Heart right ventricle (tissue), 16 donors: ENCODE measurements at places on chromosomes 7 and 10. TPM values are rescaled to one million over a fixed set of nuclear protein-coding genes. Genes with fewer than 3 reads are reported as not detected.

DNA sequence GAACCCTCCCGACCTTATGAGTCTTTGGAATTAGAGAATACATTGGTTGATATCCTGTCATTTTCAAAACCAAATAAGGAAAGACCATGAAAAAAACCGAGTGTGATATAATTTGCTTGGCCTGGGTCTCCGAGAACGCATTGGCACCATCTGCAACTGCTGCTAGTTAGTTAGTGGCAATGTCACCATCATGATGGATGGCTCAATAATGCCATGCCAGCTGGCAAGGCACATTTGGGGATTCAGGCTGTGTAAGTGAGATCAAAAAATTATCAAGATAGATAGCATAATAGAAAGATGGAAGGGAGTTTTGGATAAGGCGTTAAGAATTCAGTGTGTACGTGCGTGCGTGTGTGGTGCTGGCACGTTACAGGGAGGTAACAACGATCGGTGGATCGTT is 134.7 kb upstream of the TCERG1L start:
- H3K4me3 ChIP-seq: no peak overlapping the region
- no peaks in the 10 kb centered on the region for H3K4me1 ChIP-seq
- DNase-seq: no peak
- H3K36me3 ChIP-seq: no peaks in the 10 kb centered on the region

GRCh38 chr10:12130237-12130872 is 878 bp downstream of the SEC61A2 start:
- DNase-seq: peak; percentile 5
- peak overlapping the region; percentile 96 for H3K27ac ChIP-seq
- H3K36me3 ChIP-seq: peaks cover 28% of the 10 kb centered on the region
- peak overlapping the region; percentile 94 for H3K4me3 ChIP-seq
- H3K27me3 ChIP-seq: no peaks in the 10 kb centered on the region

- no peak overlapping the region for H3K27ac ChIP-seq
- no peaks in the 10 kb centered on the region for H3K27me3 ChIP-seq
- no peak for DNase-seq
- H3K4me3 ChIP-seq: no peak overlapping the region
- H3K36me3 ChIP-seq: no peaks in the 10 kb centered on the region
These were observed 81.4 kb upstream of the PODXL start for GRCh38 chr7:131637859-131638258.

DNA sequence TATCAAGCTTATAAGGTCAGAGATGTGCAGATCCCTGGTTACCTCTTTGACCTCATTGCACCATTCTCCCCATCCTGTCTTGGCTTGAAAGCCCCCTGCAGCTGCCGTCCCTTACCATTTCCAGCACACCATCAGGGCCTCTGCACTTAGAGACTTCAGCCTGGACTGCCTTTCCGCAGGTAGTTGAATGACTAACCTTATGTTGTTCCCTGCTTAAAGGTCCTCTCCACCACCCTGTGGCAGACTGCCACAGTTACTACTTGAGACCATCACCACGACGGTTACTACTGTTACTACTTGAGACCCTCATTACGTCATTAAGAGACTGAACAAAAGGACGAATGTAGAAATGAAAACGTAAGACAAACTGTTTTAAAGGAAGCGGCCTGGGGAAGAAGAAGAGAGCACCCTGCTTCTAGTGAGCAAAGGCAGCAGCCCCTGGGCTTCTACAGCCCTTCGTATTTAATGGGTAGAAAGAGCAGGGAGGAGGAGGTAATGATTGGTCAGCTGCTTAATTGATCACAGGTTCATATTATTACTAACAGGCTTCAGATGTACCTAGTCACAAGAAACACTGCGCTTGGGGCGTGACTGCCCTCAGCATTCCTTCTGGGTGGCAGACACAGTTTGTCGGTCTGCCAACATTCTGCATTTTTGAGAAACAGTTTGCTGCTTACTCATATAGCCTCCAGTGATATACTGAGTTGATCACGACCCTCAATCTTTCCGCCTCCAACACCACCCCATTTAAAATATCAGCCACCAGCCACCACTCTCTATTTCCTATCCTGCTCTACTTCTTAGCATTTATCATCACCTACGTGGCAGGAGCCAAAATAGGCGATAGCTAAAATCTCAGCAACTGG is 74.1 kb upstream of the PARD3 start:
- no peaks in the 10 kb centered on the region for H3K36me3 ChIP-seq
- DNase-seq: no peak
- H3K4me3 ChIP-seq: no peak overlapping the region
- no peak overlapping the region for H3K27ac ChIP-seq
- no peaks in the 10 kb centered on the region for H3K4me1 ChIP-seq

- H3K4me1 ChIP-seq: no peaks in the 10 kb centered on the region
- no peaks in the 10 kb centered on the region for H3K36me3 ChIP-seq
- no peaks in the 10 kb centered on the region for H3K27me3 ChIP-seq
These were observed 116.1 kb downstream of the GPR37 start for GRCh38 chr7:124649397-124650014.

The GIMAP4 gene
- total RNA-seq: 36.4 TPM

The CDC14C gene
- not detected for total RNA-seq
